ENCODE measurements at places on chromosomes 1 and 21.

- DNase-seq = no peak
Observed at GRCh38 chr1:82722608-82723007, 921.9 kb downstream of the ADGRL2 start.

DNA sequence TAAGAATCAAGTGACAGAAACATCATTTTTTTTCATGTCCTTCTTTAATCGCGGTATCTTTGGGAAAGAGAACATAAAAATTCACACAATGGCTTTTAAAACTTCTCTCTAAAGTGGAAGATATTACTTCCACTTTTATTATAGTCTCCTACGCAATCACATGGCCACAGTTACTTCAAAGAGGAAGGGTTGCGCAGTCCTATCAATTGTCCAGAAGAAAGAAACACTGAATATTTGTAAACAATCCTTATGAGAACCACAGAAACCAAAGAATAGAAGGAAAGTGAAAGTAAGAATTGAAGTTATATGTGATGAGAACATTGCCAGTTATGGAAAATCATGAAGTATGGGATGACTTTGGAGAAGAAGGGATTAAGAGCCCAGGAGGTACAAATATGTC lies 32.6 kb downstream of the CFH start:
- no peak for DNase-seq

GRCh38 chr1:165495858-165496205 lies 48.0 kb upstream of the LRRC52 start:
- DNase-seq = no peak

DNA sequence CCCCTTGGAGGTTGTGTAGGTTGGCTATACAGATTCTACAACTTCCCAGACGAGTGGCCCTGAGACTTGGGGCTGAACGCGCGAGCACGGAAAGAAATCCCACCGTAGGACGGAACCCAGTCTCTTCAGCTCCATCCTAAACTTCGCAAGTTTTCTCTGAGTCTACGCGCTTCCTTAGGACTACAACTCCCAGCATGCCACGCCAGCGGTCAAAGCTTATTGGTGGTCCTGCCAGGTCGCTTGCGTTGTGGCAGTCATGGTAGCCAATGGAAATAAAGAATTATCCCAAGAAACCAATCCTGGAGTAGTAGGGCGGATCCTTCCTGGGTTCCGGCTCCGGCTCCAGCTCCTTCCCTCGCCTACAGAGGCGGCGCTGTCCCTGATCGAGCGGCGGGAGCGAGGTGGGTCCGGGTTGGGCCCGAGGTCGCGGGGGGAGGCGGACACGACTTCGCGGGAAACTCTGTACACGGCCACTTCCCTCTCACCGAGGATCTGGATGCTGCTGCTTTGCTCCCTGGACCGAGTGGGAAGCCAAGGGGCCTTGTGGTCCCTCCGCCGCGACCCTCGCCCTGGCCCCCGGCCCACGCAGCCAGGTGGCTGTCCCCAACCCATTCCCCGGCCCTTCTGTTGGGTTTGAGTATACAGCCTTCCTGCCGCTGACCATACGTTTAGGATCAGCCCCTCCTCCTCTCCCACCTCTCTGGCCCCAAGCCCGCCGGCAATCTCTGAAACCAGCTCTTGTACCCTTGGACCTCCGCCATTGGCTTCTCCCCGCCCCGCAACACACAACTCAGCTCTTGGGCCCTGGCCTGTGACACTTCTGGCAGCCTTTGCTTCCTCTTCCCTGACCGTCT lies at the start of gene ZNF691:
ZNF691 (plus strand) TSS at position 357 of the 854 bp plus-strand sequence. CDS start 3,046 bp downstream, outside the sequence.
- DNase-seq = peak; percentile 97

DNA sequence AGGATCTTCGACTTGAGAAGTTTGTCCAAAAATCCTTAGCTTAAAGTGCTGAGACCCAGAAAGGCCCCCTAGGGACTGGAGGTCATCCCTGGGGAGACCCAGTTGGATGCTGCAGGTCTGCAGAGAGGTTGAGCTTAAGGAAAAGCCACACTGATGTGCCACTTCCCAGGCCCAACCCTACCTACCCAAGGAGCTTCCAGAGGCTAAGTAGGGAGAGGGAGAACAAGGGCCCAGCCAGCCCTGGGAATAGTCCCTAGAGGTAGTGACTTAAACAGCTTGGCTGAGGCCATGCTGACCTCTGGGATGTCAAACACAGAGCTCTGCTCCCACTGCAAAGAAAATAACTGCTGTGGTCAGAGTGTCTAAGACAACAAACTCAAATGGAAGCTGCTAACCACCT lies 693.7 kb downstream of the MATN1 start:
- DNase-seq = no peak

- no peak for DNase-seq
Observed at GRCh38 chr1:62281922-62282555, 37.2 kb downstream of the KANK4 start.

DNA sequence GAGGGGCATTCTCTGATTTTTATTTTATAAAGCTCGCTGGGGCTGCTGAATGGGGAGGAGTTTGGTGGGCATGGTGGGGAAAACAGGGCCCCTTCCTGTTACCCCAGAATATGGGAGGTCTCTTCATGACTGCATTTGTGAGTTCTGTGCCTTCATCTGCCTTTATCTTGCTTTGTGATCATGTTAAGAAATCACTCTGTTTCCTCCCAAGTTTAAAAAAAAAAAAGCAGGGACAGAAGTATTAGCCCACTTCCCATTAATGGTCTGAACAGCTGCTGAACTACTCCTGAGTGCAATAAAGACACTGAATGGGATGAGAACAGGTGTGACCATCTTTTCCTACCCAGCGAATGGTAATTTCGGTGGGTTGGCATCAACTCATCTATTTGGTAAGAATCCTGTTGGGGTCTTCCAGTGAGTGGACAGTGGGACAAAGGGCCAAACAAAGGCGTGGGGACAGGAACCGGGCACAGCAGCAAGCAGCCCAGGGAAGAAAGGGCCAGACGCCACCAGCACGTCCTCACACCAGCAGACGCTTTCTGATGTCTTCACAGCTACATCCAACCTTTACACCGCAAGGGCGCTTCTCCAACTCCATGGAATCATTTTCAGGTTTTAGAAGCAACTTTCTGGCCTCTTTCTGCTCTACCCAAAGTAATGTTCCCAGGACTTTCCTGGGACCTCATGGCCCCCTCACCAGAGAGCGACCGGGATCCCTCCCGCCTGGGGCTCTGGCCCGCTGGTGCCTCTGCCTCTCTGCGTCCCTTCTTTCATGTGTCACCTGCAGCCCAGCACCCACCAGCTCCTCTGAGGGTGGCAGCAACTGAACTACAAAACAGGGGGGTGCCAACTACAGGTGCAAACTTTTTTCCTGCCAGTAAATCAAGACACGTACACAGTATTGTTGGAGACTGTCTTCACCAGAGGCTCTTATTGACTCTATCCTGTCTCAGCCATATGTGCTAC lies 160.2 kb downstream of the ADSS2 start:
- no peak for DNase-seq

DNA sequence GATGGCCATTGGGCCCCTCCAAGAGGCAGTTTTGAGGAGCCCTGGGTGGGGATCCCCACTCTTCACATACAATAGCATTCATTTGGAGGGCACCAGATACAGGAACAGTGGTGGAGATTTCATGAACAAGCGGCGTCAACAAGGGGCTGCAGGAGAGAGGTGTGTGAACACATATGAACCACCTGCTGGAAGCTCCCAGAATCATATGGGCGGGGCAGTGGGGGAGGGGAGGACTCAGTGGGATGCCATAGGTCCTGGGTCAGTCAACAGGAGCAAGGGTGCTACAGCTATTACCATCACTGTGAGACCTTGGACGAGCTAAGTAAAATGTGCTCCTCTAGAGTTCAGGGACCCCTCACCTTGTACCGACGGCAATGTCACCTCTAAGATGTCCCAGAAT lies 100.4 kb upstream of the IRF2BP2 start:
- no peak for DNase-seq

All from NCI-H1694 treated with DMSO at 0.1 percent for 48 hours (cell line).